ENCODE measurements at places on chromosomes 2 and 18.

DNA sequence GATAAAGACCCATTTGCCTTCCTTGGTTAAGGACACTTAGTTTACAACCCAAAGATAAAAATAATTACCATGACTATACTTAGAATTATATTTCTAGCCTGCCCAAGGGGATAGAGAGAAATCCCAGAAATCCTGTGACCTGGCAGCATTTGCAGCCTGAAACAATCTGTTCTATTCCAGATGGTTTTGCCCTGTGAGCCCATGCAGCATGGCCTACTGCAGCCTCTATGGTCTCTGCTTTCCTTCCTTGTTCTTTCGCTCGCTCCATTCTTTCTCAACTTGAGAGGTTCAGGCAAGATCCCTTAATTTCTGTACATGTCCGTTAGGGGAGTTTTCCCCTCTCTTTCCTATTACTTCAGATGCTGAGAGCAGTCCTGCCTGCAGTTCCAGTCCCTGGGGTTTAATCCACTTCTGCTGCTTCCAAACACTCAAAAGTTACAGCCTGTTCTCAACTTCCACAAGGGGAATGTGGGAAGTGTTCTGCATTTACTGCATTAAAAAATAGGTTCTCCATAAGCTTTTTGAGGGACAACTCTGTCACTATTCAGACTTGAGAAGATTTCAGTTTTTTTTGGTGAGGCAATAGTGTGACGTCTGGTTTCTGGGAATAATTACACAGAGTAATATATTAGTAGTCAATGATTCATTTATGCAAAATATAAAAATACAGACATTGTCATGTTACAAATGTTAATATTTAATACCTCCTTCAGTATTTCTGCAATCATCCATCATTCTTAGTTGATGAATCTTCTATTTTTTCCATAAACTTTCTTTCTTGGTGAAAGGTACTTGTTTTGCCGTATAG, 80.3 kb downstream of the CDCA7 start:
- no peak for DNase-seq

GRCh38 chr2:170375192-170375591, 197.2 kb downstream of the MYO3B start:
- DNase-seq, result no peak

- no peak for DNase-seq
Observed at GRCh38 chr2:182447863-182448262, 21.0 kb upstream of the PDE1A start.

- no peak for DNase-seq
Observed at GRCh38 chr2:181937473-181937872, 45.9 kb downstream of the ITPRID2 start.

- DNase-seq, result no peak
Observed at GRCh38 chr2:51667679-51668078, 635.7 kb upstream of the NRXN1 start.

- DNase-seq, result no peak
Observed at GRCh38 chr2:29146197-29146596, 31.0 kb downstream of the CLIP4 start.

- no peak for DNase-seq
Observed at GRCh38 chr2:218508299-218508698, 59.9 kb downstream of the USP37 start.

GRCh38 chr2:191560411-191560980, 117.4 kb upstream of the NABP1 start:
- DNase-seq, result peak; percentile 79

- DNase-seq, result no peak
Observed at GRCh38 chr2:9307535-9307934, 100.9 kb downstream of the ASAP2 start.

GRCh38 chr2:220434385-220434784, 807.0 kb downstream of the SLC4A3 start:
- DNase-seq, result no peak

DNA sequence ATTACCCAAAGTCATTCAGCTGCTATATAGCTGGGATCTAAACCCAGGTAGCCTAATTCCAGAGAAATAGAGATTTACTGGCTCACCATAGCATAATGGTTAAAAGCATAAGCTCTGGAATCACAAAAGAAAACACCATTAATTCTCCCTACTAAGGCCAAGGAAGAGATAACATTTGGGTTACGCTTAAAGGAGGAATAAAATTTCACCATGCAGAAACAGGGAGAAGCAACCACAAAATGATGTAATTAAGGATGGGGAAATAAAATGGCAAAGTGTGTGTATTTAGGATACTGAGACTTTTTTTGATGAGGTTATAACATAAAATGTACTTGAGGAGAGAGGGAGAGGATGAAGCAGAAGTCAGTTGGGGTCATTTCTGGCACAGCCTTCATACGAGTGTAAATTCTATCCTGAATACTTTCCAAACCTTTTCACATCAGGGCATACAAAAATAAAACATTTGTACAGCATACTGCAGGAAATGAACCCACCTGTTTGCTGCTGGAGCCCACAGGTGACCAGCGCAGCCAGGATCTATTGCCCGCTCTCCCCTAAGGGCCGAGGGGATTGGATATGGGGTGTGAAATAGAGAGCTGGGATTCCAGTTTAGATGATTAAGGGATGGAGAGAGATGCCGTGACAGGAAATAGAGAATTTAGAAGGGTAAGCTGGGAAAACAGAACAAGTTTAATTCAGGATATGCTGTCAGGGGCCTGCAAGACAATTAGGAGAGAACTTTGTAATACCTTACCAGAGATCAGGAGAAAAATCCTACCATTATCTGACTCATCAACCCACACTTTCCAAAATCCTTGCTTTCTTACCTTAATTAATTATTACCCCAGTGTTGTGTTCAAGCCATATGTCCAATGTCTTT, 43.8 kb upstream of the SERTAD2 start:
- no peak for DNase-seq

DNA sequence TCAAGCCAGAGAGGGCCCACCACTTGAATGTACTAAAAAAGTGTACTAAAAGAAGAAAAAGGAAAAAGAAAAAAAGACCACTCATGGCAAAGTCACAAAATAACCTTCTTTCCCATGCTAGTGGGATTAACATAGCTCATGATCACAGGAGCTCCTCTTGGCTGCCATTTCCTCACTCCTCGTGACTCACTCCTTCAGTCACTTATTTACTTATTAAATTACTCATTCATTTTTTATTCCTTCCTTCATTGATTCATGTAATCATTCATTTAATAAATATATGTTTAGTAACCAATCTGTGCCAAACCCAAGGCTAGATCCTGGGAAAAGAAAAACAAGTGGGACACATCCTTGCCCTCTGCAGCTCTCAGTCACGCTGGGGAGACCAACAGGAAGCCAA, 300.5 kb downstream of the INSIG2 start:
- no peak for DNase-seq

- no peak for DNase-seq
Observed at GRCh38 chr2:77487074-77487803, 34.9 kb downstream of the LRRTM4 start.

DNA sequence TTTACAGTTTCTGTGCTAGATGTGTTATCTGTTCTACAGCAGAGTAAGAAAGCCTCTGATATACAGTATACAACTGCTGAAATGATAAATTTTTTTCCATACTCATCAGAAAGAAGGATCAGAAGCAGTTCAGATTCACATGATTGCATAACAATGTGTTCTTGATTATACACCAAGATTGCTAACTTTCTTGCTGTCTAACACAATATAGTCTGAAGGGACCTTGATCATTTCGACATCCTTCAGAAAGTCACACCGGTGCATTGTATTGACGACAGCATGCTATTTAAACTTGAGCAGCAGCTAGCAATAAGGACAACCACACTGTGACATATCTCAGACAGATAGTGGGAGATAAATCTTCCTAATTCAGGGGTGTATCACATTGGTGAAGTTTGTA, 127.2 kb downstream of the PDE1A start:
- DNase-seq, result no peak

DNA sequence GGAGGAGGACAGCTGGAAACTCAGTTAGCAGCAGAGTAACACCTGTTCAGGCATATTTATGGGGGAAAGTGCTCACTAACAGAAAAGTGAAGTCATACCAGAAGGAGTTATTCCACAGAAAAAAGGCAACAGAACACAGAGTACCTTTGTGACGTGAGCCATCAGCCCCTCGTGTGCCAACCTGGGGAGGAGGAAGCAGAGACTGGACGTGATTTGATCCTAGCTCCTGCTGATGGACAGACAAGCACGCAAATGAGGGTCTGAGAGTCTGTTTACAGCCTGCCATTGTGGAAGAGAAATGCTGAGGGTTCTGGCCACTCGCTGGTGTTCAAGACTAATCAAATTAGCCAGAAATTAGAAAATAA, 120.7 kb downstream of the ZNF521 start:
- DNase-seq, result no peak

DNA sequence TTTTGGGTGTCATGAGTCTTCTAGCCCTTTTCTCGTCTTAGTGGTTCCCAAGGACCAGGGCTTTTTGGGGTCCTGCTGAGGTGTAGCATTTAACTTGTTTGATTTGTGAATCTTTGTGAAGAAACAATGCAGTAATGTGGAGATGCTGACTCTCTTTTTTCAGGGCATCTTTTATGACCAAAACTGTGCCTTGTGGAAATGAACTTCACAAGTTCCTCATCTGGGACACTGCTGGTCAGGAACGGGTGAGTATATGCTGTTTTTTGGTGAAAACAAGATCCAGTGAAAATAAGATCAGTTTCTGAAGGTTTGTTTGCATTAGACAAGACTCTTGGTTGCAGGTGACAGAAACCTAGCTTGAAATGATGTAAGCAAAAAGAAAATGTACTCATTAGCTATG, 83.9 kb downstream of the RAB31 start:
- no peak for DNase-seq

DNA sequence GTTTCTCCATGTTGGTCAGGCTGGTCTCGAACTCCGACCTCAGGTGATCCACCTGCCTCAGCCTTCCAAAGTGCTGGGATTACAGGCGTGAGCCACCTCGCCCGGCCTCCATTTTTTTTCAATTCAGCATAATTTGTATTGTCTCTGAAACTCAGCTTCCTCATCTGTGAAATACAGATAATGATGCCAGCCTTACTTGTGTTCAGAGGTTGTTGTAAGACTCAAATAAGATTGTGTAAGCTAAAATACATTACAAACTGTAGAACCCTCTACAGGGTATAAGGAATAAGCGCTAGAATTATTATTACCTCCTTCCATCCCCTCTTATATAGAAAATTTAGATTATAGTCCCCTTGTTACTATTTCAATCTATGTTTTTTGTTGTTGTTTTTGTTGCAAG, 24.8 kb upstream of the STARD7 start:
- no peak for DNase-seq
